ENCODE measurements at places on chromosomes 12 and 14. TPM values are rescaled to one million over a fixed set of nuclear protein-coding genes. Genes with fewer than 3 reads are reported as not detected.

The GALNT6 gene
- 1.7 TPM for total RNA-seq

The ZNF385A gene
- total RNA-seq, result 11.6 TPM

The MORN3 gene
- 0.11 TPM for total RNA-seq

The RTL1 gene
- total RNA-seq, result not detected

The ART4 gene
- 5.6 TPM for total RNA-seq

The ANAPC7 gene
- total RNA-seq, result 34.4 TPM

- DNase-seq, result no peak
These were observed 83.6 kb upstream of the VASH1 start for GRCh38 chr14:76677534-76678145.

DNA sequence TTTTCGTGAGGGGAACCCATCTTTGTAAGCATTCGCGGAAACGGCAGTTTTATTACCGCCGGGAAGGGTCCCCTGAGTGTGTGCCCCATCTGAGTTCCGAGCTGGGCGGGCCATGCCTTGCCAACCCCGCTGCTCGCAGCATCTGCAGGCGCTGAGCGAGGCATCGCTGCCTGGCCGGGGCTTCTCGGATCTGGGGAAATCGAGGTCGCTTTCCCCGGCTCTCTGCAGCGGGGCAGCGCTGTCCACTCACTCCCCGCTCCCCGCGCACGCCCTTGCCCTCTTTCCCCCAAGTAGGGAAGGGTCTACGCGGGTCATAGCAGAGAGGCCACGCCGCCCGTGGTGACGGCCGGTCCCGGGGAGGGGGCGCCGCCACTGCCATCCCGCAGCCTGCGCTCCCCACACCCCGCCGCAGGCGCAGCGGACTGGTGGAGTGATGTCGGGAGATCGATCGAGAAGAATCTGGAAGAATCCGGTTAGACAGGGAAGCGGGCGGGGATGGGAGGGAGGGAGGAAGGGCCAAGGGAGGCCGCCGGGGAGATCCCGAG, 507 bp upstream of the FKBP4 start:
- DNase-seq, result peak; percentile 72

DNA sequence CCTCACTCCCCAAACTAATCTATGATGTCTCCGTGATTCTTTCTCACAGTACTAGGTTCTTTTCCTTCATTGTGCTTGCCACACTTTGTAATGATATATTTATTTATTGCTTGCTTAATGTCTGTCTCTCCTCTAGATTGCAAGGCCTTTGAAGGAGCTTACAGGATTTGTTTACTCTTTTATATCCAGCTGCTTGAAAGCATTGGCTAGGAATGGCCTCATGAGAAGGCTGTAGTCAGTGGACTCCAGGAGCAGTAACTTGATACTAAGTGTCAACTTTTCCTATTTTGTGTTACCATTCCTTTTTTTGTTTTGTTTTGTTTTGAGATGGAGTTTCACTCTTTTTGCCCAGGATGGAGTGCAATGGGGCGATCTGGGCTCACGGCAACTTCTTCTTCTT, 7.3 kb upstream of the FAM234B start:
- no peak for DNase-seq

DNA sequence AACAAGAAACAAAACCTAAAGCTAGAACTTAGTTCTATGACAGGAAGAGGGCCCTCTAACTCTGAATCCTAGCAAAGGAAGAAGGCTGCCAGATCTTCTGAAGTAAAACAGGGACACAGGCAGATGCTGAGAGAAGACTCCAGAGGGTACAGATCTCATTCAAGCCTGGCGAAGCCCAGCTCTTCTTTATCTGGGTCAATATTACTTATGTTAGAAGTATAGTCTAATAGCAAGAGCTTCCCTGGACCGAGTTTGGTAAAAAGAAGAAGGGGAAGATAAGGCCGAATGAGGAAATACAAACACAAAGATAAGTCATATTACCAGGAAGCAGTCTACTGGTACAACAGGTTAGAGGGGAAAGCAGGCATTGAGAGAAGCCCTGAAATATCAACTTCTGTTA, 79.9 kb upstream of the CCDC91 start:
- no peak for DNase-seq

DNA sequence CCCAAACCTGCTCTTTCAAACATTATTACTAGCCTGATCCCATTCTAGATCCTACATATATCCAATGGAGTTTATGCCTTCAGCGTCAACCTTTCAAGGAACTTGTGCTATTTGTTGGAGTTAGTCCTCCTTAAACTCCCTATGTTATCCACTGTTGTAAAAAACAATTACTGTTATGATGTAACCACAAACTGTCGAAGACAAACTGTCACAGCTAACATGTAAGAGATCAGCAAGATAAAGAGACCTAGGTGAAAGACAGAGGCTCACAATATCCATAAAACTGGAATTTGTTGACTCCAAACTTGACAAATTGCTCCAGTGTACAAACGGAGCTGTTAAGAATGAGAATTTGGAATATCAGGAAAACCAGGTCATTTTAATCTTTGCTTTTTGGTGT, 70.7 kb downstream of the CDK17 start:
- DNase-seq, result no peak

- DNase-seq, result no peak
These were observed 106.4 kb downstream of the PRKD1 start for GRCh38 chr14:29821242-29821641.

DNA sequence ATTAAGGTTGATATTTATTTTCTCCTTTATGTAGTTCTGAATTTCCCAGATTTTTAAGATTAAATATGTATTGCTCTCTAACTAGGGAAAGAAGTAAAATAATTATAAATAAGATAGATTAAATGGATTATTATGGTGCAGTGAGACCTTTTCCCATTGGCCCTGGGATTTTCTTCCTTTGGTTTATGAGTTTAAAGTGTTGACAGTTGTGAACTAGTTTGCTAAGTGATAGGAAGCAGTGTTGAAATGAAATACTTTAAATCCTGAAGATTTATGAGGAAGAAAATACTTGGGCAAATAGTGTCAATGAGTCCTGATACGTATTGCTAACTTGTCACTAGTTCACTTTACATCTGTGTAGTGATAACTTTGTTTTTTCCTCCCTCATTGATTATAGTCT, 188.9 kb downstream of the RAD51B start:
- DNase-seq, result no peak

- no peak for DNase-seq
These were observed 133.7 kb downstream of the TMEM30B start for GRCh38 chr14:61147381-61147821.
